ENCODE measurements at places on chromosomes 16 and 17. TPM values are rescaled to one million over a fixed set of nuclear protein-coding genes. Genes with fewer than 3 reads are reported as not detected.
A peak's percentile ranks its signal among the peaks of the same experiment; 100 is the strongest.

DNA sequence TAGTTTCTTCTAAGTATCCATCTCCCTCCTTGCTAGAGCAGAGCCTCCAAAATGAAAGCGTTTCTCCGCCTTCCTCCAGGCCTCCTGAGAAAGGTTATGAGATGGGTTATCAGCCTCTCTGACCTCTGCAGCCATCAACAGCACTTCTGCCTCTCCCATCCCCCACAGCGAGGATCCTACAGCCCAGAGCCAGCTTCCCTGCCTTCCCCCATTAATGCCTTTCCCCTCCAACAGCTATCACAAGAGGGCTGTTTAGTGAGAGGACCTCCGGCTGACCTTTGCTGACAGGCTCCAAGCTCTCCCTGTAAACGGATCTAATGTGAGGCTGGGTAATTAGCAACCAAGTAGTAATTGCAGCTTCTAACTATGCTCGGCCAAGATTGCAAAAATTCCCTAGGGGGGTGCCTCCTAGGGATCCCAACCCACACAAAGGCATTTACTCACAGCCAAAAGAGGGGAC, 55.8 kb downstream of the ZFHX3 start:
- no peak for DNase-seq
- no peak overlapping the region for H3K27ac ChIP-seq
- no peak overlapping the region for H3K4me3 ChIP-seq
- no peaks in the 10 kb centered on the region for H3K36me3 ChIP-seq
- H3K27me3 ChIP-seq: no peaks in the 10 kb centered on the region
- peaks cover 2% of the 10 kb centered on the region for H3K4me1 ChIP-seq

DNA sequence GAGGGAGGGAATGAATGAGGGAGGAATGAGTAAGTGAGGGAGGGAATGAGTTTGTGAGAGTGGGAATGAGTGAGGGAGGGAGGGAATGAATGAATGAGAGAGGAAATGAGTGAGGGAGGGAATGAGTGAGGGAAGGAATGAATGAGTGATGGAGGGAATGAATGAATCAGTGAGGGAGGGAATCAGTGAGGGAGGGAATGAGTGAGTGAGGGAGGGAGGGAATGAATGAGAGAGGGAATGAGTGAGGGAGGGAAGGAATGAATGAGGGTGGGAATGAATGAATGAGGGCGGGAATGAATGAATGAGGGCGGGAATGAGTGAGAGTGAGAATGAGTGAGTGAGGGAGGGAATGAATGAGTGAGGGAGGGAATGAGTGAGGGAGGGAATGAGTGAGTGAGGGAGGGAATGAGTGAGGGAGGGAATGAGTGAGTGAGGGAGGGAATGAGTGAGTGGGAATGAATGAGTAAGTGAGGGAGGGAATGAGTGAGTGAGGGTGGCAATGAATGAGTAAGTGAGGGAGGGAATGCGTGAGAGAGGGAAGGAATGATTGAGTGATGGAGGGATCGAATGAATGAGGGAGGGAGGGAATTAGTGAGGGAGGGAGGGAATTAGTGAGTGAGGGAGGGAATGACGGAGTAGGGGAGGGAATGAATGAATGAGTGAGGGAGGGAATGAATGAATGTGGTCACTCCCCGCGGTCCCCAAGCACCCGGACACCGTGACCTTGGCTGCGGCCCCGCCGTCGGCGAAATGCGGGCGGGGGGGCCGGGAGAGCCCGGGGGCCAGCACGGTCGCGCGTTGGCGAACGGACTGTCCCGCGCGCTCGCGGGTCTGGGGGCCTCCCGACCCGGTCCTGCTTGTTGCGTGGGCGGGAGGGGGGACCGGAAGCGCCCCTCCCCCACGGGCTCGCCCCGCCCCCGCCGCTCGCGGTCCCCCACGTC, 1.1 kb upstream of the UBE2I start:
- H3K4me3 ChIP-seq: peak overlapping the region; percentile 76
- H3K36me3 ChIP-seq: no peaks in the 10 kb centered on the region
- DNase-seq: no peak

DNA sequence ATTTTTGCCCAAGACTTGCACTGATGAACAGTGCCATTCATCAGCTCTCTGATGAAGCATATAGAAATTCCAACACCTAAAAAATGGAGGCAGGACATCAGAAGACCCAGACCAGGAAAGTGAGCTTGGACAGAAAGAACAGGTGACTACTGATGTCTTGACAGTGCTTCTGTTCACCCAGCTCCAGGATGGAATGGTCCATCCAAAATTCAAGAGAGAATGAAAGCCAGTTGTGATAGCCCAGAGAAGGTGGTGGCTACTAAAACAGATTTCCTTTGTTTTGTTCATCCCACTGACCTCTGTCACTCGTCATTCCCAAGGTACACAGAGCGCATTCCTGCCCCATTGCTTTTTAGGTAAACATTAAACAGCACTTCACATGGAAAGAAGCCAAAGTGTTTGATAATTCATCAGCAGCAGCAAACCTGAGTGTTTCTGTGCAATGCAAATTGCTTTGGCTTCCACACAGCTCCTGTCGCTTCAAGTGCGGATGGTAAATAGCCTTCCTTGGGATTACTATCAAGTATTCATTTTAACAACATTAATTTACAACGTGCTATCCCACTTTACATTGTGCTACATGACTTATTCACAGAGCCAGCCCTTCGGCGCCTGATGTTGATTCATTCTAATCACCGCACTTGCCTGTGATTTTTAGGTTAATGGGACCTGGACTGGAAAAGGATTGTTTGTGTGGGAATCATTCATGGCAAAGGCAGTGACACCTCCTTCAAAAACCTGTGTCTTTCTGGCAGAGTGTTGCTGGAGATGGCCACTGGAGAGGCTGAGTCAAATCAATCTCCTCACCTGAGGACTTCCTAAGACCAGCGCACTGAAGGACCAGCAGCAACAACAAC, 65.1 kb upstream of the TOX3 start:
- no peaks in the 10 kb centered on the region for H3K4me1 ChIP-seq
- no peak for DNase-seq
- no peaks in the 10 kb centered on the region for H3K27me3 ChIP-seq
- H3K4me3 ChIP-seq: no peak overlapping the region
- no peaks in the 10 kb centered on the region for H3K36me3 ChIP-seq

GRCh38 chr17:79874329-79874981, 35.2 kb upstream of the CBX4 start:
- H3K4me1 ChIP-seq: no peaks in the 10 kb centered on the region
- H3K27me3 ChIP-seq: no peaks in the 10 kb centered on the region
- no peak overlapping the region for H3K27ac ChIP-seq
- no peak for DNase-seq
- no peak overlapping the region for H3K4me3 ChIP-seq

- H3K36me3 ChIP-seq: no peaks in the 10 kb centered on the region
- peaks cover 5% of the 10 kb centered on the region for H3K4me1 ChIP-seq
- no peak within 1 kb of the TSS for H3K27ac ChIP-seq
Measured at GRCh38 chr16:3045758-3046640, at the start of gene MMP25. Gene MMP25, plus strand, starts transcription at chr16:3046561. Its CDS starts 357 bp downstream, at chr16:3046918.

- no peak overlapping the region for H3K4me3 ChIP-seq
- H3K36me3 ChIP-seq: no peaks in the 10 kb centered on the region
- peaks cover 34% of the 10 kb centered on the region for H3K4me1 ChIP-seq
- H3K27ac ChIP-seq: no peak overlapping the region
Measured at GRCh38 chr17:21031756-21032396, 10.9 kb downstream of the USP22 start.

DNA sequence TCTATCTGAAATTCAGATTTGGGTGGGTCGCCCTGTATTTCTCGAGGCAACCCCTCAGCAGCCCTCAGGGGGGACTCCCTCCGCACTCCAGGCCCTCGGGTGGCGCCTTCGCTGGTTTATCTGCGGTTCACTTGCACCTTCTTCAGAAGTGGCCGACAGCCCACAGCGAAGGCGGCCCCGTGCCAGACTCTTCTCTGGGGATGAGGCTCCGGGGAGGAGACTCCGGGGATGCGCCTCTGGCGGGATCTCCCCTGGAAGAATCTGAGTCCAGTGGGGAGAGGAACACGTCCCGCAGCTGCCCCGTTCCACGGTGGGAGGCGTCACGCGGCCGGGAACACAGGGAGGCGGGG, 63.9 kb upstream of the DNAJA2 start:
- no peaks in the 10 kb centered on the region for H3K27me3 ChIP-seq
- peak; percentile 74 for DNase-seq
- H3K4me1 ChIP-seq: peaks cover 7% of the 10 kb centered on the region
- no peaks in the 10 kb centered on the region for H3K36me3 ChIP-seq

GRCh38 chr17:45771271-45771959, 12.7 kb upstream of the CRHR1 start:
- no peaks in the 10 kb centered on the region for H3K27me3 ChIP-seq
- no peak overlapping the region for H3K27ac ChIP-seq
- DNase-seq: no peak
- no peaks in the 10 kb centered on the region for H3K4me1 ChIP-seq
- H3K4me3 ChIP-seq: no peak overlapping the region
- H3K36me3 ChIP-seq: no peaks in the 10 kb centered on the region

GRCh38 chr16:77721752-77722308, 484 bp upstream of the NUDT7 start:
- no peaks in the 10 kb centered on the region for H3K36me3 ChIP-seq
- H3K27me3 ChIP-seq: no peaks in the 10 kb centered on the region
- no peak overlapping the region for H3K27ac ChIP-seq
- no peak for DNase-seq
- H3K4me1 ChIP-seq: peaks cover 2% of the 10 kb centered on the region

- peak; percentile 82 for DNase-seq
- H3K36me3 ChIP-seq: no peaks in the 10 kb centered on the region
- H3K27me3 ChIP-seq: no peaks in the 10 kb centered on the region
- peak overlapping the region; percentile 87 for H3K4me3 ChIP-seq
- peak overlapping the region; percentile 93 for H3K27ac ChIP-seq
Measured at GRCh38 chr17:76709077-76709950, 1.5 kb downstream of the MXRA7 start.

- H3K4me3 ChIP-seq: no peak overlapping the region
- H3K36me3 ChIP-seq: no peaks in the 10 kb centered on the region
- DNase-seq: no peak
- no peak overlapping the region for H3K27ac ChIP-seq
Measured at GRCh38 chr16:85564277-85565051, 48.7 kb upstream of the GSE1 start.

The C17orf113 gene
- polyA plus RNA-seq: 0.67 TPM

The KCNJ16 gene
- polyA plus RNA-seq: 7.2 TPM

The KRT20 gene
- polyA plus RNA-seq: 0.05 TPM

The CDH15 gene
- polyA plus RNA-seq: not detected

The PRSS53 gene
- polyA plus RNA-seq: 0.30 TPM

The BICDL2 gene
- not detected for polyA plus RNA-seq

All from ovary (tissue), 10 donors.